ENCODE measurements at places on chromosomes 4 and X.
A peak's percentile ranks its signal among the peaks of the same experiment; 100 is the strongest.

- DNase-seq = no peak
- H3K27ac ChIP-seq = no peak overlapping the region
- H3K4me1 ChIP-seq = no peaks in the 10 kb centered on the region
Observed at GRCh38 chr4:151694961-151695720, 65.7 kb downstream of the GATB start.

GRCh38 chr4:120009731-120010130, 56.9 kb downstream of the MAD2L1 start:
- H3K27ac ChIP-seq = no peak overlapping the region
- no peaks in the 10 kb centered on the region for H3K4me1 ChIP-seq

DNA sequence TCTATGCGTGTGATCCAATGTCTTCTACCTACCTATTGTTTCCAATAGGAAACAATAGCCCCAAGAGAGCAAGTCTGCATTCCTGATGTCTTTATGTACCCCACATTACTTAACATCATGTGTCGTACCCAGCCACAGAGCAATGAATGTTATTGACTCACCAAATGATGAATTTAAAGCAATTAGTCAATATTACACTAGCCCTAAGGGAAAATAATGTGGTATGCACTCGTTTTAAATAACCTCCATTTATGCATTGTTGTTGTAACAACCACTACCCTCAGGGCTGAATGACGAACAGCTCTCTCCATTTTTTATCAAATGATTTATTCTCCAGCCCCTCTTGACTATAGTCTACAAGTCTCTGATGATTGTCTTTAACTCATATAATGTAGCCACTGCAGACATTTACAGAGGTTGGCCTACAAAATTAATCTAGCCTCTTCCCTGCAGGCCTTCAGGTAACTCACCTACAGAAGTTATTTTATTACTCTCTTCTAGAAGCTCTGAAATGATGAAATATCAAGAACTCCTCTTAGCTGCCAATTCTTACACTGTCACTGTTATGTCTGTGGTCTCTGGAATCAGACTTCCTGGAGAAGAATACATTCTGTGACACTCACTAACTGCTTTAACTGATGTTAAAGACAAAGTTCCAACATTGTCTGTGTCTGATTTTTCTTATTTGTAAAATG, 601.7 kb upstream of the GRIA3 start:
- H3K4me3 ChIP-seq = no peak overlapping the region
- no peaks in the 10 kb centered on the region for H3K36me3 ChIP-seq
- H3K27ac ChIP-seq = no peak overlapping the region
- H3K27me3 ChIP-seq = no peaks in the 10 kb centered on the region

DNA sequence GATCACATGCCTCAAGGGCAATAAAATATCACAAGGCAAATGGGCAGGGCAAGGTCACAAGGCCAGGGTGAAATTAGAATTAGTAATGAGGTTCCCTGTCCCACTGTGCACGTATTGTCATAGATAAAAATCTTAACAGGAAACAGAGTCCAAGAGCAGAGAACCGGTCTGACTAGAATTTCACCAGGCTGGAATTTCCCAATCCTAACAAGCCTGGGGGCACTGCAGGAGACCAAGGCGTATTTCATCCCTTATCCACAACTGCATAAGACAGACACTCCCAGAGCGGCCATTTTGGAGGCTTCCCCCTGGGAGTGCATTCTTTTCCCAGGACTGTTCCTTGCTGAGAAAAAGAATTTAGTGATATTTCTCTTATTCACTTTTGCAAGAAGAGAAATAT, 25.9 kb upstream of the PRDM5 start:
- no peaks in the 10 kb centered on the region for H3K4me1 ChIP-seq
- no peaks in the 10 kb centered on the region for H3K27me3 ChIP-seq
- peaks cover 20% of the 10 kb centered on the region for H3K36me3 ChIP-seq
- no peak overlapping the region for H3K4me3 ChIP-seq
- H3K27ac ChIP-seq = no peak overlapping the region
- DNase-seq = no peak

GRCh38 chrX:3232262-3232923, 114.1 kb downstream of the MXRA5 start:
- H3K27ac ChIP-seq = no peak overlapping the region
- H3K4me1 ChIP-seq = no peaks in the 10 kb centered on the region
- H3K36me3 ChIP-seq = no peaks in the 10 kb centered on the region
- peaks cover 5% of the 10 kb centered on the region for H3K27me3 ChIP-seq
- DNase-seq = no peak

DNA sequence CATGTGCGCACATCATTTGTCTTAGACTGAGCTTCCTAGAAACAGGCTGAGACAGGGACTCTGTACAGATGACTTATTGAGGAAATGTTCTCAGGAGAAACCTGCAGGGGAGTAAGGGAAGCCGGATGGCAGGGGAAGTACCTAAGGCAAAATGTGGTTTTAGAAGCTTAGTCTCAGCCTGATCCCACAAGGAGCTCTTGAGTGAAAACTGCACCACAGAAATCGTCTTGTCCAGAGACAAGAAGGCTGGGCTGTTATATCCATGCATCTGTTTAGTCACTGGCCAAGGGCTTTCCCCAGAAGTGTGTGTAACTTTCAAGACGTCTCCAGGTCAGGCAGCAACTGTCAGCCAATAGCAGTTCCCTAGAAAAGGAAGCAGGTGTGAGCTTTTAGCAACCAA, 86.0 kb downstream of the FUNDC1 start:
- DNase-seq = no peak
- no peaks in the 10 kb centered on the region for H3K4me1 ChIP-seq
- H3K27ac ChIP-seq = no peak overlapping the region
- H3K36me3 ChIP-seq = no peaks in the 10 kb centered on the region

DNA sequence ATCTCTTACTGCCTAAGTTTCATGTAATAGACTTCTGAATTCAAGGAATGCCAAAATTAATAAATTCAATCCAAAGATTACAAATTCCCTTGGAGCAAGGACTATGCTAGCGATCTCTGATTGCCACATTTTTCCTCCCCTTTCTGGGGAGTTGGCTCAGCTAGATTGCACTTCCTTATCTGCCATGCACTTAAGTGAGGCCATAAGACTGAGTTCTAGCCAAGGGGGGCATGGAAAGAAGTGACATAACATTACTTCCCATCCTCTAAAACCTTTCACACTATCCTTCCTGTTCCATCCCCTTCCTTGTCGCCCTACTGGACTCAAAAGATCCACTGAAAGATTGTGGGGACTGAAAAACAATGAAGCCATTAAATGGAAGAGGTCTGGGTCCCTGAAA, 53.8 kb upstream of the TXK start:
- no peaks in the 10 kb centered on the region for H3K36me3 ChIP-seq
- H3K4me3 ChIP-seq = no peak overlapping the region
- H3K4me1 ChIP-seq = no peaks in the 10 kb centered on the region
- H3K27ac ChIP-seq = no peak overlapping the region
- DNase-seq = no peak
- H3K27me3 ChIP-seq = no peaks in the 10 kb centered on the region

- no peaks in the 10 kb centered on the region for H3K27me3 ChIP-seq
- H3K36me3 ChIP-seq = no peaks in the 10 kb centered on the region
- no peak overlapping the region for H3K27ac ChIP-seq
- H3K4me1 ChIP-seq = no peaks in the 10 kb centered on the region
Observed at GRCh38 chr4:86302251-86302650, 57.6 kb downstream of the MAPK10 start.

DNA sequence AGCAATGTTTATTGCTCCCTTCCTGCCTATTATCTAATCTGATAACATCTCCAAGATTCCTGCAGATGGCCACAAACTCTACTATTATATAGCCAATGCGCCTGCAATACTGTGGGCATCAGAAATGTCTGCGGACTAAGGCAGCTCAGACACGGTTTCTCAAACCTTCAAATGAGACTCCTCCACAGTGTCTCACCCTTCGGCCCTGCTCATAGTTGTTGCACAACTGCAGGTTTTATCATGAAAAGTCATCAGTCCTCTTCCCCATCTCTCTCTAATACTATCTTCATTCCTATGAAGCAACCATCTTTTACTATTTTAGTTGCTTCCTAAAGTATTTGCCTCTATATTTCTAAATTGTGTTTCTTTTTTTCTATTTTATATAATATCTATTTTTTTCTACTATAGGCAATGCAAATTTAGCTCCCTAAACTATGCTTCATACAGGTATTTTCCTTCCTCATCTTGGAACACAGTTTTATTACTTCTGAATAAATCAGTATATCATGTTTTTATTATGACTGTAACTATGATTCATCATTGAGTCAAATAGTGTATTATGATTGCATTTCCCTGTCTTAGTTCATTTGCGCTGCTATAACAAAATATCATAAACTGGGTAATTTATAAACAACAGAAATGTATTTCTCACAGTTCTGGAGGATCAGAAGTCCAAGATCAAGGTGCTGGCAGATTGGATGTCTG, 129.7 kb upstream of the EDNRA start:
- no peaks in the 10 kb centered on the region for H3K27me3 ChIP-seq
- H3K36me3 ChIP-seq = no peaks in the 10 kb centered on the region
- H3K4me3 ChIP-seq = no peak overlapping the region
- no peak for DNase-seq
- H3K27ac ChIP-seq = no peak overlapping the region

GRCh38 chr4:185778307-185778706, 33.7 kb downstream of the SORBS2 start:
- no peaks in the 10 kb centered on the region for H3K4me1 ChIP-seq
- no peak overlapping the region for H3K27ac ChIP-seq
- no peak for DNase-seq
- H3K36me3 ChIP-seq = no peaks in the 10 kb centered on the region
- no peak overlapping the region for H3K4me3 ChIP-seq
- peaks cover 7% of the 10 kb centered on the region for H3K27me3 ChIP-seq

GRCh38 chrX:318068-318738, 393 bp downstream of the GTPBP6 start:
- peaks cover 8% of the 10 kb centered on the region for H3K4me1 ChIP-seq
- peak overlapping the region; percentile 84 for H3K27ac ChIP-seq
- H3K27me3 ChIP-seq = no peaks in the 10 kb centered on the region
- peak overlapping the region; percentile 86 for H3K4me3 ChIP-seq
- peak; percentile 98 for DNase-seq
- peaks cover 4% of the 10 kb centered on the region for H3K36me3 ChIP-seq

DNA sequence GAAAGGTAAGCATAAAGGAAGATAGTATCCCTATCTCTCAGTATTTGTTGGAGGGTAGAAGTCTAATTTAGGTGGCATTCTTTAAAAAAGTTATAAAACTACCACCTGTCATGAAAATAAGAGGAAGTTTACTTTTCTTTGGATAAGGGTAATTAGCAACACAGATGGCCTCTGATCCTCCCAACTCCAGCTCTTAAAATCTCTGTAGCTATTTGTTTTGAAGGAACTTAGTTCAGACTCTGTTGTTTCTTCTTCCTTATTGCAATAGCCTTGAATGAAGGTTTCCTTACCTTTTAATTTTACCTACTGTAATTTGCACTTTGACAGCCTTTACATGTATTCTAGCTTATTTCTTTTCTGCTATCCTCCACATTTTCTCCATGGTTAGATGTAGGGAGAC, 1261.3 kb downstream of the RAPGEF2 start:
- peaks cover 5% of the 10 kb centered on the region for H3K36me3 ChIP-seq
- no peak for DNase-seq
- H3K27ac ChIP-seq = no peak overlapping the region
- no peak overlapping the region for H3K4me3 ChIP-seq
- H3K27me3 ChIP-seq = no peaks in the 10 kb centered on the region

GRCh38 chr4:122577189-122577553, 43.7 kb downstream of the IL21 start:
- H3K4me1 ChIP-seq = peaks cover 10% of the 10 kb centered on the region
- H3K4me3 ChIP-seq = no peak overlapping the region
- no peak overlapping the region for H3K27ac ChIP-seq
- H3K36me3 ChIP-seq = no peaks in the 10 kb centered on the region
- peaks cover 20% of the 10 kb centered on the region for H3K27me3 ChIP-seq
- DNase-seq = no peak

DNA sequence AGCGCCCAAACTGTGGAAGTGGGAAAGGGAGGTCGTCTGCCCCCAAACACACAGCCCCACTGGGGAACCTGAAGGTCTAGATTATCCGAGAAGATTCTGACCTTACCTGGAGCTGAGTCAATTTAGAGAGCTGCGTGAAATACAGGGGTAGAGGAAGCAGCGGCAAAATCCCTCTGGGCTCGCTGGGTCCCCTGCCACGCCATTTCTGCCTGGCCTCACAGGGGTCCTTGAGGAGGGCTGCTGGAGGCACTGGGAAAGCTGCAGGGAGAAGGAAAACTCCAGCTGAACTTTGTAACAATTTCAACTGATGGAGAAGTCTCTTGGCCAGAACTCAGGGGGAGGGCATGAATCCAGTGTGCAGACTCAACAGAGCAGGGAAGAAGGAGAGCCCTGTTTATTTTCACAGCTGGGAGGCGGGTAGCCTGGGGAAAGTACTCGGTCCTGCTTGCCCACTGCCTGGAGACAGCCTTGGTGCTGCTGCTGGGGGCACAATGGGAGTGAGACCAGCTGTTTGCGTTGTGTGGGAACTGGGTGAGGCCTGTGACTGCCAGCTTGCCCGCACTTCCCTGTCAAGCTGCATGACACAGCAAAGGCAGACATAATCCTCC, 93.2 kb upstream of the MAPK10 start:
- H3K27me3 ChIP-seq = peaks cover 13% of the 10 kb centered on the region
- DNase-seq = no peak
- H3K36me3 ChIP-seq = peaks cover 4% of the 10 kb centered on the region
- H3K4me1 ChIP-seq = no peaks in the 10 kb centered on the region
- no peak overlapping the region for H3K27ac ChIP-seq

DNA sequence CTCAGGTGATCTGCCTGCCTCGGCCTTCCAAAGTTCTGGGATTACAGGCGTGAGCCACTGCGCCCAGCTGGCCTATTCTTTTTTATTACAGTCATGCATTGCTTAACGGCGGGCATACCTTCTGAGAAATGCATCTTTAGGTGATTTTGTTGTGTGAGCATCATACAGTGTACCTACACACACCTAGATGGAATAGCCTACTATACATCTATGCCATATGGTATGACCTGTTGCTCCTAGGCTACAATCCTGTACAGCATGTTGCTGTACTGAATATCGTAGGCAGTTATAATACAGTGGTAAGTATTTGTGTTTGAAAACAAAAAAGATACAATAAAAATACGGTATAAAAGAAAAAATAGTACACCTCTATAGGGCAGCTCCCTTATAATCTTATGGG, 6.0 kb downstream of the STAG2 start:
- H3K36me3 ChIP-seq = peaks cover 6% of the 10 kb centered on the region
- H3K4me1 ChIP-seq = peaks cover 29% of the 10 kb centered on the region
- no peak overlapping the region for H3K4me3 ChIP-seq
- H3K27ac ChIP-seq = no peak overlapping the region
- no peak for DNase-seq

GRCh38 chrX:86146102-86146501, 2.1 kb upstream of the DACH2 start:
- peaks cover 37% of the 10 kb centered on the region for H3K27me3 ChIP-seq
- no peak for DNase-seq
- peaks cover 10% of the 10 kb centered on the region for H3K4me1 ChIP-seq
- no peak overlapping the region for H3K27ac ChIP-seq

DNA sequence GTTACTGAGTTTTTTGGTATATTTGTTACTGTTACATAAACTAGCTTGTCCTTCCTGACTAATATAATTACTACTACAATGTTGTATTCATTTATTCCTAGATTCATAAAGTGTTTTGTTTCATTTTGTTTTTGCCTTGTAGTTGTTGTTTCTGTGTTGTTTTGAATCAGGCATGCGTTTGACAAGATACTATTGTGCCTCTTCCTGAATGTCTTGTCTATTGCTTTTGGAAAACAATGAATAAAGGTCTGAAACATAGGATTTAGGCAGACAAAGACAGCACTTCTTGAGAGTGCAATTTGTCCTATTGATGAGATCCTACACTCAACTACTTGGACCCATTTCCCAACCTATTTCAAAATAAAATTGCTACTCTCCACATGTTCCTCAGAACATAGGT, 630.4 kb upstream of the BOD1L1 start:
- no peak overlapping the region for H3K27ac ChIP-seq
- no peaks in the 10 kb centered on the region for H3K4me1 ChIP-seq
- no peak overlapping the region for H3K4me3 ChIP-seq

- H3K4me1 ChIP-seq = no peaks in the 10 kb centered on the region
- peaks cover 13% of the 10 kb centered on the region for H3K27me3 ChIP-seq
- no peak overlapping the region for H3K4me3 ChIP-seq
- DNase-seq = no peak
Observed at GRCh38 chr4:151831526-151831925, 70.7 kb upstream of the GATB start.
